Spinal cord (tissue), 10 donors: ENCODE measurements at places on chromosomes 5 and 9. TPM values are rescaled to one million over a fixed set of nuclear protein-coding genes. Genes with fewer than 3 reads are reported as not detected.

DNA sequence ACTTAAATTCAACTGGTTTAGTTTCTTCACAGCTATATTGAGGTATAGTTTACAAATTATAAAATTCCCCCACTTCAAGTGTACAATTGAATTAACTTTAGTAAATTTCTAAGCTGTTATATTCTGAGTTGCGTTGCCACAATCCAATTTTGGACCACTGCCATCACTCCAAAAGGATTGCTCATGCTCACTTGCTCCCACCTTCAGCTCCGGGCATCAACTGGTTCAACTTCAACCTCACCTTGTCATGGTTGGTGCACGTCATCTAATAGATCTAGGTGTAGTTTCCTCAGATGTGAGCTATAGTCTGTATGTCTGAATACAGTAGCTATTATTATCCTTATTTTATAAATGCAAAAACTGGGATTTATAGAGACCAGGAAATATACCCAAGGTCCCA is 942.5 kb upstream of the WWC1 start:
- peaks cover 4% of the 10 kb centered on the region for H3K4me1 ChIP-seq
- no peak overlapping the region for H3K27ac ChIP-seq
- H3K4me3 ChIP-seq, result no peak overlapping the region
- DNase-seq, result no peak
- no peaks in the 10 kb centered on the region for H3K36me3 ChIP-seq

Gene PROB1
- 5.1 TPM for polyA plus RNA-seq

Gene GALNT10
- polyA plus RNA-seq, result 21.6 TPM

DNA sequence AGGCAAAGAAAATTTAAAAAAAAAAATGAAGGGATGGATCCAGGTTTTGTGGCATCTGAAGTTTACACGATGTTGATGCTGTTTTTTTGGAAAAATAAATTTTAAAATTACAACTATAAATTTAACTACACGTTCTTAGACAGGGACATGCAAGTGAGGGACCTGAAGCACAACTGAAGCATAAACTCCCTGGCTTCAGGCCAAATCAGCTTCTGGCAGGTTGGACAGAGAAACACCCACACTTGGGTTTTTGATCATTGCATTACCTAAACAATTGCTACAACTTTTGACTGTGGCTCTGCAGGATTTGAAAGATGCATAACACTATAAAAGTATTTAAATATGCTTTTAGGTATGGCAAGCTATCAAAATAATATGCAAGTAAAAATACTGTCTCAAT is 1318.3 kb upstream of the DMAC1 start:
- H3K4me3 ChIP-seq, result no peak overlapping the region
- H3K4me1 ChIP-seq, result no peaks in the 10 kb centered on the region
- H3K27ac ChIP-seq, result no peak overlapping the region

DNA sequence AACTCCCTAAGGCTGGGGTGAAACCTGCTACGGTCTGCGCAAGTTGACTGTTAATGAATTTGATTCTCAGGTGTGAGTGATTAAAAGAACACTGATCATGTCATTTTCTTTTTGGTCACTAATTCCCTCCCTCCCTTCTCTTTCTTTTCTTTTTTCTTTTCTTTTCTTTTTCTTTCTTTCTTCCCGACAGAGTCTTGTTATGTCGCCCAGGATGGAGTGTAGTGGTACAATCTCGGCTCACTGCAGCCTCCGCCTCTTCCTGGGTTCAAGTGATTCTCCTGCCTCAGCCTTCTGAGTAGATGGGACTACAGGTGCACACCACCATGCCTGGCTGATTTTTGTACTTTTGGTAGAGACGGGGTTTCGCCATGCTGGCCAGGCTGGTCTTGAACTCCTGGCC is 2.6 kb downstream of the ANXA1 start:
- no peaks in the 10 kb centered on the region for H3K4me1 ChIP-seq
- H3K27me3 ChIP-seq, result no peaks in the 10 kb centered on the region
- no peak for DNase-seq
- no peak overlapping the region for H3K27ac ChIP-seq
- H3K4me3 ChIP-seq, result no peak overlapping the region
- H3K36me3 ChIP-seq, result no peaks in the 10 kb centered on the region

DNA sequence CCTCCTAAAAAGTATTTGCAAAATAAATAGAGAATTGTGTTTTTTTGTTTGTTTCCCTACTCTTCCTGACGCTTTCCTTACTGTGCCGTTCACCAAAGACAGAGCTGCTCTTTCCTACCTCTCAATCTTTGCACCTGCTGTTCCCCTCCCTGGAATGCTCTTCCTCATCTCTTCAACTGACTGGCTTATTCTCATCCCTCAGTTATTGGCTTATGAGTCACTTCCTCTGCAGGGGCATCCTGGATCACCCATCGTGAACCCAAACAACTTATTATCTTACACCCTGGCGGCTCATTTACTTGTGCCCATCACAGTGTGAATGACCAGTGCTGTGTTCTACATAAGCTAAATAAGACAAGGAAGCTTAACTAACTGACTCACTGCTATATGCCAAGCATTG is 36.1 kb upstream of the CCNG1 start:
- no peak overlapping the region for H3K27ac ChIP-seq
- no peaks in the 10 kb centered on the region for H3K27me3 ChIP-seq
- H3K4me1 ChIP-seq, result no peaks in the 10 kb centered on the region
- no peaks in the 10 kb centered on the region for H3K36me3 ChIP-seq
- H3K4me3 ChIP-seq, result no peak overlapping the region
- no peak for DNase-seq

Gene ARID3C
- polyA plus RNA-seq, result 0.60 TPM

DNA sequence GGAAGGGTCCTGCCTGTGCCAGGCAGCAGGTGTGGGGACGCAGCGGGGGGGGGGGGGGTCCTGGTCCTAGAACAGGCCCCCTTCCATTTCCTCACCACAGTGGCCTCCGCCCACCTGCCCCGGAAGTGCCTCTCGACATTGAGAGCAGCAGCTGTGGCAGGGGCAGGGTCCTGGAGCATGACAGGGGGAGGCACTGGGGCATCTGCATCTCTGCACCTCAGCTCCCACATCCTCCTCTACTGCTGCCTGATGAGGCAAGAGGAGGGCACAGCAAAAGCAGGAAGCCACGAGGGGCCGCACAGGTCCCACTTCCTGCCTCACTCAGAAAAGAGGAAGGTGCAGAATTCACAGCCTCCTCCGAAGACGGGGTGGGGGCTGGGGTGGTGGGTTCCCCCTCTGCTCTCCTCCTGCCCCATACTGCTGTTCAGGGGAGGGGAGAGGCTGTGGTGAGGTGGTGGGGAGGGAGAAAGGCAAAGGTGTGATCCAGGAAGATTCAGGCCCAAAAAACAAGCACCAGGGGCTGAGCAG is 14.8 kb downstream of the AKNA start:
- DNase-seq, result no peak
- H3K36me3 ChIP-seq, result peaks cover 64% of the 10 kb centered on the region
- H3K27me3 ChIP-seq, result no peaks in the 10 kb centered on the region

Gene FAM221B
- 0.73 TPM for polyA plus RNA-seq

DNA sequence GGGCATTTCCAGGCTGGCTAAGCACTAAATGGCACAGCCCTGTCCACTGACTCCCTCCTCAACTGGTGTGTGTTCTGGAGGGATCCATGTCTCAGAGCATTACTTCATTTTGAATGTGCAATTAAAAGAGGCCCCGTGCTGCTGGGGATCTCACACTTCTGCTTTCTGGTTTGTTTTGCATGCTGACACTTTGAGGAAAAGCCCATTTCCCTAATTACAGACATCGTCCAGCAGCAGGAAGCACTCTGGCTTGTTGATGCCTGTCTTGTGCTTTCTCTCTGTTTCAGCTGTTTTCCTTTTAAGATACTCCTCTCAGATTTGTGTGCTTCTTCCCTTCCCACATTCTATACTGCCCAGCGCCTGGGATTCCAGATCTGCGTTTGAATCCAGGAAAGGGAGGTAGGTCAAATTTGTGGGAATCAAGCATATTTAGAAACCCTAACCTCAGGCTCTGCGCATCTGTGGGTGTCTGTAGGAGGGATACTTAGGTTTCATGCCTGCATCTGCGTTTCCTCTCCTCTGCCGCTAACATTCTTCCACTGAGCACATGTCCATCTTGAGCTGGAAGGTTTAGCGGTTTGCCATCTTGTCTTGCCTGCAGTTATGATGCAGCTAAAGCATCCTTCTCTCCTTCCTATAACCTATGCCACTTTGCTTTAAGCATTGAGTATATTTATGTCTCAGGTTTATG is 25.7 kb downstream of the SYK start:
- no peaks in the 10 kb centered on the region for H3K4me1 ChIP-seq
- H3K27me3 ChIP-seq, result no peaks in the 10 kb centered on the region
- DNase-seq, result no peak

Gene TLE1
- 57.0 TPM for polyA plus RNA-seq

GRCh38 chr9:116959809-116960208 is 272.7 kb downstream of the TRIM32 start:
- H3K27ac ChIP-seq, result no peak overlapping the region
- H3K4me3 ChIP-seq, result no peak overlapping the region
- peak; percentile 57 for DNase-seq
